Fibroblast of the aortic adventitia (primary cell): ENCODE measurements at places on chromosomes 4 and X. TPM values are rescaled to one million over a fixed set of nuclear protein-coding genes. Genes with fewer than 3 reads are reported as not detected.

GRCh38 chrX:46665232-46666152 lies 91.9 kb downstream of the CHST7 start:
- DNase-seq = no peak

- no peak for DNase-seq
Measured at GRCh38 chrX:129039176-129039575, 484.1 kb downstream of the SMARCA1 start.

- DNase-seq = no peak
Measured at GRCh38 chr4:7478665-7479064, 43.9 kb upstream of the PSAPL1 start.

- peak; percentile 35 for DNase-seq
Measured at GRCh38 chr4:82430964-82431745, 765 bp downstream of the ENOPH1 start.

- no peak for DNase-seq
Measured at GRCh38 chrX:112513154-112513553, 166.6 kb downstream of the LHFPL1 start.

GRCh38 chrX:51459125-51459524 lies 37.3 kb downstream of the NUDT11 start:
- DNase-seq = peak; percentile 32

- DNase-seq = peak; percentile 62
Measured at GRCh38 chrX:115499112-115499805, 61.7 kb upstream of the PLS3 start.

DNA sequence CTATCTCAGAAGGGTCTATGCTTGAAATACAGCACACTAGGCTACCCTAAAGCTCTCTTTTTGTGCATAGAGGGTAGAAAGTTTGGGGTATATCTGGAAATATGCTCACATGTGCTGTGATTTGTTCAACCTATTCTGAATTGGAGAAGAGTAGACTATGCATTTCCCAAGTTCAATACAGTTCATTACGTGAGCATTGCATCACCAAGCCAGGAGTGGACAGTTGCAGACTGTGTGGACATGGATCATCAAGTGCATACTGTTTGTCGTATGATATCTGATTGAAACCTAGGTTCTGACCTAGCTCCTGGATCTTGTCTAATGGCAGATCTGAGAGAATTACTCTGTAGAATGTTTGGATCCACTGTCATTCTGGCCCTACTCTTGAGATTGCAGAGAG lies 161.1 kb downstream of the FRAS1 start:
- no peak for DNase-seq

- DNase-seq = peak; percentile 16
Measured at GRCh38 chr4:28890949-28891775, 1829.0 kb upstream of the PCDH7 start.

- no peak for DNase-seq
Measured at GRCh38 chr4:288891-289290, 16.4 kb downstream of the ZNF732 start.

DNA sequence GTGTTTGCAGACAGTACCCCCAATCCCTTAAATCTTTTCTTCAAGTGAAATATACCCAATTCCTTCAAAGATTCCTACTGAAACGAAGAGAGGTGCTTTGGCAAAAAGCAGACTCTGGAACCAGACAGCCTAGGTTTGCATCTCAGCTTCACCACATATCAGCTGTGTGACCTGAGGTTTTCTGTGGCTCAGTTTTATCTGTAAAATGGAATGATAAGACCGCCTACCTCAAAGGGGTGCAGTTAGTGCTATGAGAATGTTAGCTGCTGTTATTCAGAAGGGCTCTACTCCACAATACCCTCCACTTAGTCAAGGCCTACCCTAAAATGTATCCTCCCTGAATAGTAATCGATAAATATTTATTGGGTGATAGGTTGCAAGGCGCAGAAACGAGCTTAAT lies 664 bp downstream of the PIR start:
- no peak for DNase-seq

TLR3 gene
- 3.3 and 11.6 TPM in 2 replicates for total RNA-seq

TRIM2 gene
- 34.6 and 78.5 TPM in 2 replicates for total RNA-seq

GAGE12H gene
- not detected in 2 replicates for total RNA-seq
